Stimulated activated CD8-positive, alpha-beta memory T cell treated with anti-CD3 and anti-CD28 coated beads, Interleukin-4, amount 100 ng/mL, for 4 hours (primary cell): ENCODE measurements at places on chromosomes 4 and X.

DNA sequence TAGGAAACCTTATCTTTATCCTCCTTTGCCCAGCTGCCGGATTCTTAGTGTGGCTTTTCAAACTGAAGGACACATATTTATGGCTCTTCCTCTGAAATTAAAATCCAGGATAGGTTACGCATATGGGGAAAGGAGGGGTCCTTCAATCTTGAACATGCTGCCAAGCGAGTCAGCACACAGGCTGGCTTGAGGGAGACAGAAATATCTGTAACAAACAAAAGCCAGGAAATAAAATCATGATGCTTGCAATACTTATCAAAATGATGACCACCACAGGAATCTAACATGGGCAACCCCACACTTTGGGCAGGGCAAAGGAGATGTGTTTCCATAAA, 196.4 kb upstream of the LDB2 start:
- no peak for DNase-seq

DNA sequence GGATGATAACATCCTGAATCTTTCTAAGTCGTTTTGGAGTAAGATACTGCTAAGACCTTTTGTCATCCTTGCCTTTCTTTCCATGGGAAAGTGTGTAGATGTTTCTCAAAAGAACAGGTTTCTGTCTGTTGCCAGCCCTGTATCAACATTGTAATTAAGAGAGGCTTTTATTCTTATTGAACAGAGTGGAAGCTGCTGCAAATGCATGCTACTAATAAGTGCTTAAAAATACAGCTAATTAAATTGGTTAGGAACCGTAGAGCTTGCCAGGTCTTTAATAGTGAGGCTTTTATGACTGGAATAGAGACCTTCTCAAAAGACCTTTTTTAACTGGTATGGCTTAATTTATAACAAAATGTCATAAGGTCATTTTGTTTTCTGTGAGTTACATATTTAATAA, 34.4 kb downstream of the INTU start:
- no peak for DNase-seq

DNA sequence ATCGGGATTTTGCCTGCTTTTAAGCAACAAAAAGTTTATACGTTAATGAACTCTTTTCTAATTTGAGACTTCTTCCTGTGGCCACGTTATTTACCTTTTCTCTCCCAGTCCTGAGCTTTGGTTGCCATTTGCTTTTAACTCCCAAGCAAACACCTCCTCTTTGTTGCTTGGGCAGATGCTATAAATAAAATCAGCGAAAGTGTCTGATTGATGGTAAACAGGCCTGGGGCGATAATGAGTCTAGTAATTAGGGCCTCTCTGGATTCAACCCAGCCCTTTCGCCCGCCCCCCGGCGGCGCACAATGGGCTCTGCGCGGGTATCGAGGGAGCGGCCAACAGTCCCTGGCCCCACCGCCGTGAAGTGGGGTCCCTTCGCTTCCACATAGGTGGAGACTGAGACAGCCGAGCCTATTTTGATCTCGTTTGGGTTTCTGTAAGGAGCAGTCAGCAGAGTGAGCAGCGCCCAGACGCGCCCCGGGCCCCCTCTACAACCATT, 790 bp downstream of the CLGN start:
- DNase-seq = no peak

- DNase-seq = no peak
Observed at GRCh38 chr4:53012738-53013137, 150.6 kb downstream of the RASL11B start.

GRCh38 chr4:38976308-38976707, 55.9 kb downstream of the TMEM156 start:
- DNase-seq = no peak

- DNase-seq = no peak
Observed at GRCh38 chrX:115895678-115896329, 274.7 kb upstream of the AGTR2 start.

- no peak for DNase-seq
Observed at GRCh38 chrX:28135378-28136047, 154.3 kb upstream of the DCAF8L1 start.

GRCh38 chr4:76879731-76880364, 18.1 kb downstream of the SOWAHB start:
- no peak for DNase-seq

DNA sequence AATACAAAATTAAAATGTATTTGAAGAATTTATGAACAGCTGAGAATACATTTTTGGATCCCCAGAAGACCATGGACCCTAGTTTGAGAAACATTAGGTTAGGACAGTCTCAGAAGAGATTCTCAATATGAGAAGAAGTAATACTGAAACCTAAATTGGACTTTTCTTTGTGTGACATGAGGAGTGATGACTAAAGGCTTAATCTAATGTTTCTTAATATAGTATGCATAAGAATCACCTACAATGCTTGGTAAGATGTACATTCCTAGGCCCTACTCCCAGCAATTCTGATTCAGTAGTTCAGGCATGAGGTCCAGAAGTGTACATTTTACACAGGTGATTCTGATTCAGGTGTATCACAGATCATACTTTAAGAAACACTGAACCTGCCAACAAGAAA, 31.6 kb upstream of the HUWE1 start:
- no peak for DNase-seq

DNA sequence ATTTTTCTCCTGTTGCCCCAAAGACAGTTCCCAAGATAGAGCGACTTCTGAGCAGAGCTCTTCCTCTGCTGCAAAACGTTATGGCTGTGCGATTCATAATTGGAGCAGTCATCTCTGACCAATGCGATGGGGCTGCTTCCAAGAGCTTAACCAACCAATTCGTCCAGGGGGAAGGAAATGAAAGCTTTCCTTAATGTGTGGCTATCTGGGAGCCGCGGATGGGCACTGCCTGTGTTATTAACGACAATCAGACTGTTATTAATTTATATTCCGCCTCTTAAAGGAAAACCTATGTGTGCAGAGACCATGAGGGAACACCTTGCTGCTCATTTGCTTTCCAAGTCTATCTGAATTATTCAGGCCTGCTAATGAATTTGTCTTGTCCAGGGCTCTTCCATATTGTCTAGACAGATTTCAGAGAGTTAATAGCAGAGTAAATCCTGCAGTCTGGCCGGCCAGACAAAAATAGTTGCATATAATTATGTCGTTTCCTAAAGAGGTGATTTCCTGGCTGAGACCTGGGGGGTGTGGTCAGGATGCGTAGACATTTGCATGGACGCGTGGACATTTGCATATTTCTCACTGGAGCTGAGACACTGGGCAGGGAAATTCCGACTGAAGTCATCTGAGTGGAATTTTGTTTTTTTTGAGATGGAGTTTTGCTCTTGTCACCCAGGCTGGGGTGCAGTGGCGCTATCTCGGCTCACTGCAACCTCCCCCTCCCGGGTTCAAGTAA, 135.4 kb downstream of the HMX1 start:
- DNase-seq = no peak

DNA sequence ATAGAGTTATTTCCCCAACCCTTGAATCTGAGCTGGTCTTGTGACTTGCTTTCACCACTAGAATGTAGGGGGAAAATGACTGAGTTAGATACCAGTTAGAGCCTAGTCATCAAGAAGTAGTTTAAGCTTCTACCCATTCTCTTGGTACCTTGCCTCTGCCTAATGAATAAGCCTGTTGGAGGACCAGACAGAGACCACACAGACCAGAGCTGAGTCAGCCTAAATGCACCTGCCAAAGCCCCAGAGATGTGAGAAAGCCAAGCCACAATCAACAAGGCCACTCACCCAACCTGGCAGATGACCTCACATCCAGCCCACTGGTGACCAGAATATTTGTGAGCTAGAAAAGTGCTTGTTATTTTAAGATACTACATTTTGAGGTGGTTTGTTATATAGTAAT, 85.2 kb upstream of the DCLK2 start:
- DNase-seq = no peak

DNA sequence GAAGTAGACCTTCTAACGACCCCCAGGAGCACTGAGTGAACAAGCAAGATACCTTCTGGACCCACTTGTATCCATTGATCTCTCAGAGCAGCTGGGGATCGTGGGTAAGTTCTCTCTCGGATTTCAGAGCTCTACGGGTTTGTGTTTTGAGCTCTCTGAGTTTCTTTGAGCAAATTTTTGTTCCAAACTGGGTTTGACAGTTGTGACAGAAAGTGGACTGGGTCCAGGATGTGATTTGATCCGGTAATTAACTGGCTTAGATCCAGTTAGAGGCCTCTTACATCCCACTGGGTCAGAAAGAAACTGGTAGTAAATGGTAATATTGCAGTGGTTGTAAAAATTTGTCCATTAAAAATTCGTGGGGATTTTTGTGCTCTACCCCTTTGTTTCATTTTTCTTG, 459.2 kb downstream of the INPP4B start:
- no peak for DNase-seq

- DNase-seq = no peak
Observed at GRCh38 chr4:18421519-18421918, 400.0 kb upstream of the LCORL start.

- no peak for DNase-seq
Observed at GRCh38 chrX:109889289-109890006, 113.5 kb upstream of the TMEM164 start.

DNA sequence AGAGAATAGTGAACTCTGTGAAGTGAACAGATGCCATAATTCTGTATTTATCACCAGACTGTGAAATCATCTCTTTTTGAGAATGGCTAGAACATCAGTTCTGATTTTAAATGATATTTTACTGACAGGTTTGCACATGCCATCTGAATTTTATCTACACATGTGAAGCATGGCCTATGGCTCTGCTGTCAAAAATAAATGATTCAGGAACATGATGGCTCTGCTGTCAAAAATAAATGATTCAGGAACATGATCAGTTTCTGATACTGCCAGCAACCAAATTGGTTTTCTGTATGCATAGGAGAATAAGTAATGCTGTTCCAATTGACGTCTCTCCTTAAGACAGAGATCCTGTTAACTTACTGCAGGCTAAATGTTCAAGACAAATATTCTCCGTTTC, 70.6 kb upstream of the TLL1 start:
- no peak for DNase-seq

DNA sequence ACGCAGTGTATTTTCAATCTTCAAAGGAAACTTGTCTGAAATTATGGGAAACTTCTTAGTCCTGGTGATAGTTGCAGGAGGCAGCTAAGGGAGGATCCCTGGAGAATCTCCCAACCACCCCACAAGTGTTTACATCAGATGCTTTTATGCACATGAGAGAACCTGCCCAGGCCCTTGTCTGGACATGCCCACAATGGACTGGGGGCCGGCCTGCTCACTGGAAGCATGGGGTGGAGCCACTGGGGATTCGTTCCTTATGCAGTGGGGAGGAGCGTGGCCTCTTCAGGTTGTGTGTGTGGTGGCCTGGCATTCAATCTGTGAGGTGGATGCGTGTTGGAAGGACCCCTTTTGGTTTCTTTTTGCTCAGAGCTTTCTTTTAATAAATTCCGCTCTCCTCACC, 398.7 kb upstream of the PPP1R2C start:
- DNase-seq = no peak

GRCh38 chrX:100895365-100896075, 21.4 kb upstream of the NOX1 start:
- no peak for DNase-seq

DNA sequence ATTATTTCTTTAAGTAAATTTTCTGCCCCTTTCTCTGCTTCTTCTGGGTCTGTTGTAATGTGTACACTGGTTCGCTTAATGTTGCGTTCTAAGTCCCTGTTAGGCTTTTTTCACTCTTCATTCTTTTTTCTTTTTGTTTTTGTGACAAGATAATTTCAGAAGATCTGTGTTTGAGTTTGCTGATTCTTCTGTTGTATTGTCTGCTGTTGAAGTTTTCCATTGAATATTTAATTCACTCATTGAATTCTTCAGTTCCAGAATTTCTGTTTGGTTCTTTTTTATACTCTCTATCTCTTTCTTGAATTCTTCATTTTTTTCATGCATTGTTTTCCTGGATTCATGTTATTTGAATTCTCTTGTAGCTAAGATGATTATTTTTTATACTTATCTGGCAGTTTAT, 66.3 kb upstream of the NUDT6 start:
- no peak for DNase-seq

- DNase-seq = no peak
Observed at GRCh38 chr4:32429151-32429550, 1709.0 kb downstream of the PCDH7 start.

DNA sequence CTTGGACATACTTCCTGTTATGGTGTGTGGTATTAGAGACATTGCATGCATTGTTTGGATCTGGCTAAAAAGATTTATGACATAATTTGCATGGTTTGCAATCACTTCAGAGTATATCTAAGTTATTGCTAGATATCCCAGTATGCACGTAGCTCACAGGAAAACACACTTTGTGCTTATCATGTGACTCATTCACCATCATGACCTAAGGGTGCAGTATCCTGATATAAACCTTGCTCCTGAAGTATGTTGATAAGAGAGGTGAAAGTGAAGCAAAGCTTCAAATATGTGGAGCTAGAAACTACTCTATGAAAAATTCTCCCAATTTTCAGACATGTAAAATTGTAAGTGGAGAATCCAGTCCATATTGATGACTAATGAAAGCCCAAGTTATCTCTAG, 46.9 kb upstream of the GRXCR1 start:
- no peak for DNase-seq

DNA sequence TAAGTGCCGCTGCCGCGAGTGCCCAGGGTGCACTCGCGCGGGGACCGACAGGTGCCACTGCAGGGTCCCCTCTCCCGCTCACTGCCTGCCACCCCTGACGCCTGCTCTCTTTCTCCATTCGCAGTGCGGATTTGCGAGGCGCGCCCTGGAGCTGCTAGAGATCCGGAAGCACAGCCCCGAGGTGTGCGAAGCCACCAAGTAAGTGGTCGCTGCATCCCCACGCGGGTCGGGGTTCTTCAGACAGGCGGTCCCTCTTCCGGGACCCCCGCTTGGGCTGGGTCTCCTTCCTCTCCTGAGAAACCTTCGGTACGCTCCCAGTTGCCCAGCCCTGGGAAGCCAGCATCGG, 547 bp downstream of the GUCY1A1 start:
- no peak for DNase-seq

DNA sequence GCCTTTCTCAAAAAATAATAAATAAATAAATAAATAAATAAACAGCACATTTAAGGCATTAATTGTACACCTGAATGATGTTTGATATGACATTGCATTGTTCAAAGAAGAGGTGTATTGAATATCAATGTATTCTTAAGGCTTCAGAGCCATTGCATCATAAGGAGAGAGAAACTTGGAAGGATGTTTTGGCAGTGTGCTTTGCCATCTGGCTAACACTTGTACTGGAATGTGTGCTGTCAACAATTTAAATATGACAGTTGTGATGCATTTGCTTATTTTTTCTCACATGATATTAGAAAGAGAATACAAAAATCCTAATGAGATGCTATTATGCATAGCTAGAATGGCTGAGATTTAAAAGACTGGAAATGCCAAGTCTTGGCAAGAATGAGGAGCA, 67.8 kb downstream of the FAM133A start:
- DNase-seq = no peak

DNA sequence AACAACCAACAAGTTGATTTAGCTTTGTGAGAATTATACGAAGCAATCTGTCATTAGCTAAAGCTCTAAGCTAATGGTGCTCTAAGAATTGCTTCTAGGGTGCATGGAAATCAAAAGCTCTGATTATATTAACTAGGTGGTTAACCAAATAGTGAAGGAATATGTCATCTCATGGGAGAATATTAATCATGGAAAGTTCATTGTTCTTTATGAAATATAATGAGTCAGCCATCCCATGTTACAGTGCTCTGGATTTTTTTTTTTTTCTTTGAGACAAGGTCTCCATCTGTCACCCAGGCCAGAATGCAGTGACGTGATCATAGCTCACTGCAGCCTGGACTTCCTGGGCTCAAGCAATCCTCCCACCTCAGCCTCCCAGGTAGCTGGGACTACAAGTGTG, 10.5 kb downstream of the DCAF8L2 start:
- no peak for DNase-seq
